ENCODE measurements at places on chromosomes 6 and 20.

- DNase-seq = no peak
Measured at GRCh38 chr6:43944908-43945767, 175.1 kb downstream of the VEGFA start.

DNA sequence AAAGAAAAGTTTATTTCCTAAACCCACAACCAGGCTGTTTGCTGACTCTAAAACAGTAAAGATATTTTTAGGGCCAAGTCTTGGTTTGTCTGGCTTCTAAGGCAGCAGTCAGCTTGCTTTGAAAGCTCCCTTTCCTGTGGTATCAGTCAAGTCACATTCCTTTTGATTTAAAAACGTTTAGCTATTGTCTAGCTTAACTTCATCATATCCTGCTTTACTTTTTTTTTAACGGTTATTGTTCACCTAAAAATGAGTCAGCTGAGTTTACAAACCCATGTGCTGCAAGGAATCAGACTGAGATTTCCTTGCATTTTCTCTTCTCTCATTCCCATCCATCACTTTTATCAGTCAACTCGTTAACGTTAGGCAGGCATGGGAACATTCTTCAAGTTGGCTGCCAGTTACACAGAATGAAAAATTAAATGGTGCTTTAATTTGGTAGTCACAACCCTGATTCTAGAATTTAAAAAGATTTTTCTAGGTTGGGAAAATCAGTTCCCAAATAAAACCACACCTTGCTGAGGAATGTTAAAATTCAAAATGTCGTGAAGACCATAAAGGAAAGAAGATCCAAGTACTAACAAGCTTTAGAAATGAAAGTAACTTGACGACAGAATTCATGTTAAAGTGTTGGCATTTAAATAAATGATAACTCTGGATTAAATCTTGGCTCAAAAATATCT lies 45.9 kb downstream of the ELOVL5 start:
- DNase-seq = peak; percentile 83

DNA sequence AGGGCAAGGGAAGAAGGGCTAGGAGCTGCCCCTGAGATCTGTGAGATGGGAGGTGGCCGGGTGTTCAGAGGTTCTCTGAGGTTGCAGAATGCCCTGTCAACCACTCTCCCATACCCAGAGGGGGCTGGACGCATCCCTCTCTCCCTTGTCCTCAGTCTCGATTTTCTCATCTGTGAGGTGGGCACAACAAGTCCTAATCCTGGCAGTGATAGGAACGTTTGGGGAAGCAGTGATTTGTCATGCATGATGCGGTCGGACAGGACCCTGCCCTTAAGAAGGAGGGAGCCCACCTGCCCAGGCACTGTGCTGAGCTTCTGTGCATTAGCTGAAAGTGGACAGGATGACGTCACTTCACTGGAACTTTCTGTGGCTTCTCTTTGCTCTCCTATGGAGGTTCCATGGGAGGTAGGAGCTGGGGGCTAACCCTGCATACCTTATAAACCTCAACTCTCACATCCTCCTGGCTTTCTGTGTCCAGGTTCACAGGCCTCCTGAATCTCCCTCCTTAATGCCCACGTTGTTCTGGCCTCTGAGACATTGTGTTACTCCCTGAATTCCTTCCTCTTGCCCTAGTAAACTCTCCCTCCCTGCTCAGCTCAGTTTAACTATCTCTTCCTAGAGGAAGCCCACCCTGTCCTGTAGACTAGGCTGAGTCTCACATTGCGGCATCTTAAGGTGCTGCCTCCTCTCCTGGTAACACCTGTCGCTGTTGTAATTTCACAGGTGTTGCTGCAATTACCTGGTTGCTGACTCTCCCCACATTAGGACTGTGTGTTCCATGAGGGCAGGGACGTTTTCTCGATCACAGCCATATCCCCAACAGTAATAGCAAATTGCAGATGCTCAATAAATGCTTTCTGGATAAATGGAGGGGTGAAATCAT lies 30.1 kb upstream of the CSNK2A1 start:
- DNase-seq = no peak

- DNase-seq = no peak
Measured at GRCh38 chr6:108914235-108915022, 66.2 kb downstream of the ARMC2 start.

GRCh38 chr6:119170103-119170446 lies 91.6 kb upstream of the FAM184A start:
- no peak for DNase-seq

DNA sequence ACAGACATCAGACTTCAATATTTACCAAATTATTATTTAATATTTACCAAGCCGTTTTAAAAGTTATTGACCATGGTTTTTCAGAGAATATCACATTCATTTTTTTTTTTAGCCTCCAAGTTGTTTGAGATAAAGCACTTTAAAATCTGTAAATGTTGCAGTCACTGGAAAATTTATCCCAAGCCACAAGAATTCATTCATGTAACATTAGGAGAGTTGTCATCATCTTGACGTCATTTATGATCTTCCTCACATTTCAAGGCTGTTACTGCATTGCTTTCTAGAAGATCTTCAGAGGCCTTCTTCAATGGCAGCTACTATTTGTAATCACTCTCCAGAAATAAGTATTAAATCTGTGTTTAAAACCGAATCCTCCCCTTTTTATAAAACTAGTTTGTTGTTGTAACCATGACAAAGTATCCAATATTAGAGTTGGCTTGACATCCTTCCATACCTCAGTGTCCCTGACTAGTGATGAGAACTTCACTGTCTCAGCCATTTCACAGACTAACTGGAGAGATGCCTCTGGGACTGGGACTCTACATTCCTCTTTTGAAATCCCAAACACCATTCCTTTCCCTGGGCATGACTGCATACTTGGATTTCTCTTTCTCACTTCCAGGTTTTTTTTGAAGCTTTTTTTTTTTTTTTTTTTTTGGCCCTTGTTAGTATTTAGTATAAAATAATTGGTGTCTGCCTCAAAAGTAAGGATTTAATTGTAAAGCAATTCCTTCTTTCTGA lies 100.1 kb downstream of the ZFAND3 start:
- DNase-seq = no peak

DNA sequence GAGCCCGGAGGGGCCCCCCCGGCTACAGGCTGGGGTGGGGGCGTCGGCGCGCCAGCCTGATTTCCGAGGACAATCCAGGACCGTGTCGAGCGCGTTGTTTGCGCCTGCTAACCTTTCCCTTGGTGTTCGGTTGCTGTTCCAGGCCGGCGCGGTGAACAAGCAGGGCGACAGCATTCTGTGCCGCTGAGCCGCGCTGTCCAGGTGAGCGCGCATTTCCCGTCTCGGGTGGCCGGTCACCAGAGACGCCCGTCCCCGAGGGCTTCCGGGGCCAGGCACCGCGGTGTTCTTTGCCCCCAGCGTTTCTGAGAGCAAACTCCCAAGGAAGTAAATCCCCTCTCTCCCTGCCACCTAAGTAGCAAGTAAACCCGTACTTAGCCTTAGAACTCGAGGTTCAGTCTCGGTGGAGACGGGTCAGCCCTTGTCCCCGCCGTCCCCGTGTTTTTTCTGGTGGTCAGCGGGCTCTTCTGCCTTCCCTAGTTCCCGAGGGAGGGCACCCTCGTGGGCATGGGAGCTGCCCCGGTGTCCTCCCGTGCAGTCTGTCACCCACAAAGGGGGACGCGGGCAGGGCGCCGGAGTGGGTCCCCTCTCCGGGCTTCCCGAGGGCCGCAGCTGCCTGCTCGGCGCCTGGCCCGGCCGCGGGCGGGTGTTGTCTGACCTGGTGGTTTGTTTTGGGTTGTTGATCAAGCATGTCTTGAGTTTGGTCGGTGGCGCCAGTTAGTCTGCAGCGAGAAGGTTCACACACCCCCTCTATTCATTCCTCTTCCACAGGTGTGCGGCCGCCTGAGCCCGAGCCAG lies 1.5 kb downstream of the ID4 start:
- no peak for DNase-seq

- no peak for DNase-seq
Measured at GRCh38 chr6:87667032-87667431, 35.0 kb downstream of the AKIRIN2 start.

DNA sequence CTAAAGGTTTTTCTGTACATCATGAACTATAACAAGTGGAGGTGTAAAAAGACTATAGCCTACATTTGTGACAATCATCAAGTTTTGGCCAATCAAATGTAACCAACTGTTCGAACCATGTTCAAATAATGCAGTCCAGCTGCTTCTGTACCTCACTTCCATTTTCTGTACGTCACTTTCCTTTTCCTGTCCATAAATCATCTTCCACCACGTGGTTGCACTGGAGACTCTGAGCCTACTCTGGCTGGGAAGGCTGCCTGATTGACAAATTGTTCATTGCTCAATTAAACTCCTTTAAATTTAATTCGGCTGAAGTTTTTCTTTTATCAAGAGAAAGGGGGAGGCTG lies 270.4 kb upstream of the JARID2 start:
- no peak for DNase-seq

DNA sequence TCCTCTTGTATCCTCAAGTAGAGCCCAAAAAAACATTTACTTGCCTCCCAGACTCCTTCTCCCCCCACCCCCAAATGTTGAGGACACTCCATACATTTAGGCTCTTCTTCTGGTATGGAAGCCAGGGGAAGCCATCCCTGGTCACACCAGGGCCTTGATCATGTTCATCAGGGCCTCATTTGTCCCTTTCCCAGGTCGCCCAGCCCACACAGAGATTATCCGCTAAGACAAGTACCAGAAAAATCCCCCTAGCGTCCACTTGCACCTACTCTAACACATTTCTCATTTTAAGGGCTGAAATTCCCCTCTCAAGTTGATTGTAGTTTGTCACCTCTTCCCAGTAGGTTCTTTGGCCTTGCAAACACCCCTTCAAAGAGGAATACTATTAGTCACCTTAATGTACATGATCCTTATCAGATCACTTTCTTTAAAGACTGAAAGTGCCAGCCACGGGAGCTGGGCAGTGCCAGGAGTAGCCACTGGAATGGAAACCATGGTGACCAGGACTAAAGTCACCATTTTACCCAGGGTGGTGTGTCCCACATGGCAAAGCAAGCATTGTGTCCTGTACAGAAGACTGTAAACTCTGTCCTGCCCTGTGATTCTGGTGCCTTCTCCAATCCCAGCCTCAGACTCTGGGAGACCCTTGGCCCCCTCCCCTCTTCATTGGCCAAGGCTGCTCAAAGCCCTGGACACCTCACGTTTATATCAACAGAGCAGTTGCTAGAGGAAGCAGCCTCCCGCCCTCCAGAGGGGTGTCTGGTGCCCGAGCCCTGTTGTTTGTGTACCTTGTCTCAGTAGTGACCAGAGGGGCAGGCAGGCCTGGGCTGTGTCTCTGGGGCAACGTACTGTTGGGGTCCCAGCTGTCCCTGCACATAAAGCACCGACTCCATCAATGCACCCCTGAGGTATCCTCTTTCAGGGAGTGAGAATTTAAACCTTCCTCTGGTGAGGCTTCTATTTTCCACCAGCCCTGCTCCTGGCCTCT lies 5.0 kb upstream of the APOBEC2 start:
- no peak for DNase-seq

GRCh38 chr6:513961-514360 lies 122.4 kb downstream of the IRF4 start:
- DNase-seq = no peak

DNA sequence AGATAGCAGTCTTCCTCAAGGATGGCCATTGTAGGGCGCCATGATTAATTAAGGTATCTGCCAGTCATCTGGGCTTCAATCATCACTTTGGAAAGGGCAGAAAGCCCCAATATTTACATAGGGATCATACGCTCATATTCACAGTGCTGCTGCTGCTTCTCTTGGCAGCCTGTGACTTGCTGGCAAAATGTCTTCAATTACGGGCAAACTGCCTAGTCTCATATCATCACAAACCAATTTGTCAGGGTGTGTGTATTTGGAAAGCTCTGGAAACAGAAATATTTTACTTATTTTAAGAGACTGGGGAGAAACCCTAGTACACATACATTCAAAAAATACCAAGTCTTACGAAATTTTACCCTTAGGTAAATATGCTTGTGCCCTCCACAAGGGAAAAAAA lies 77.6 kb downstream of the SAMD5 start:
- no peak for DNase-seq
